Adipose tissue (tissue), 3 donors: ENCODE measurements at places on chromosomes 12 and 14. TPM values are rescaled to one million over a fixed set of nuclear protein-coding genes. Genes with fewer than 3 reads are reported as not detected.

The ADAM20 gene
- 0.02 TPM for polyA plus RNA-seq

The P3H3 gene
- 5.4 TPM for polyA plus RNA-seq

The ESPL1 gene
- 0.55 TPM for polyA plus RNA-seq

The OTX2 gene
- not detected for polyA plus RNA-seq

The SLC39A5 gene
- polyA plus RNA-seq, result 0.31 TPM

The PPP1R3E gene
- polyA plus RNA-seq, result 6.0 TPM

The OVCH1 gene
- polyA plus RNA-seq, result 0.37 TPM

The MARK3 gene
- 36.4 TPM for polyA plus RNA-seq

The FLRT2 gene
- polyA plus RNA-seq, result 5.7 TPM

The TAS2R46 gene
- polyA plus RNA-seq, result not detected

The CNIH1 gene
- polyA plus RNA-seq, result 42.1 TPM
